Calu3 (cell line): ENCODE measurements at places on chromosomes 1 and 21. TPM values are rescaled to one million over a fixed set of nuclear protein-coding genes. Genes with fewer than 3 reads are reported as not detected.

LAMB3 gene
- total RNA-seq: 331 and 333 TPM in 2 replicates

GRCh38 chr1:234961456-234962339, 166.9 kb downstream of the TOMM20 start:
- DNase-seq: no peak

GRCh38 chr1:50542362-50542761, 119.1 kb upstream of the DMRTA2 start:
- DNase-seq: no peak

- DNase-seq: no peak
Observed at GRCh38 chr21:15128267-15128666, 63.5 kb upstream of the NRIP1 start.

- no peak for DNase-seq
Observed at GRCh38 chr1:182145441-182145840, 83.9 kb upstream of the ZNF648 start.

DNA sequence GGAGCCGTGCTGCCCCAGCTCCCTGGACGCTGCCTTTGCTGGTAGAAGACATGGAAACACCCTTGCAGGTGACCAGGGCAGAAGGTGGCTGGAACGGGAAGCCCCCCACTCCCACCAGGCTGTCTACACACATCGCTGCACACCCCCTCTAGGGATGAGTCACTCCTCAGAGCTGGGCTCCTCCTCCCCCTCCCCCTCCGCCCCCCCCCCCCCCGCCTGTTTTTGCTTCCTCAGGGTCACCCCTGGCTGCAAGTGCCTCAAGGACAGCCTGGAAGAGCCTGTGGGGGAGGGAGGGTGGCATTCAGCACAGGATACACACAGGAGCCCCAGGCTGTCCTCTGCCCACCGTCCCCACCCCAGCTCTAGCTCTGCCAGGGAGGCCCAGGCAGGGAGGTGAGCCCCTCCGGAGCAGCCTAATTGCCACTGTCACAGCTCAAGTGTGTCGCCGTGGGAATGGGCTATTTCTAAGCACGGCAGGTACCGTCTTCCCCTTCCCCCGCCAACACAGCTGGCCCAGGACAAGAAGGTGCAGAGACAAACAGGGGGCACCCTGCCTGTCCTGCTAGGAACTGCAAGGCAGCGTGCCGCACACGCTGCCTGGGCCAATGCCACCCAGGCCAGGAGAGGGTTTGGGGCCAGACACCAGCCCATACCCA, 2.5 kb downstream of the FNDC10 start:
- DNase-seq: peak; percentile 24

DNA sequence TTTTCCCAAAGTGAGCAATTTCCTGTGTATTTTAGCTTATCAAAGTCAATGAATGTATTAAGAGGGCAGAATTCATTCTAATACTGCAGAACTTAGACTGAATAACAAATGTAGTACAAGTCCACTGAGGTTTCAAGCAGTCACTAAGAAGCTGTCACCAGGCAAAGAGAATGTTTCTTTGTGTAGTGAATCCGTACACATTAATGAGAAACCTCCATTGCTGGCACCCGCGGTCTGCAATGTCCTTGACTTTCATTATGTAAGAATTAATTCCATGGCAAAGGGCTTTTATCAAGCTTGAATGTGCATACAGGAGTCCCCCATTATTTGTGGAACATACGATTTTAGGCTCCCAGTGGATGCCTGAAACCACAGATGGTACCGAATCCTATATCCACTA, 719.5 kb upstream of the TMPRSS15 start:
- no peak for DNase-seq

DNA sequence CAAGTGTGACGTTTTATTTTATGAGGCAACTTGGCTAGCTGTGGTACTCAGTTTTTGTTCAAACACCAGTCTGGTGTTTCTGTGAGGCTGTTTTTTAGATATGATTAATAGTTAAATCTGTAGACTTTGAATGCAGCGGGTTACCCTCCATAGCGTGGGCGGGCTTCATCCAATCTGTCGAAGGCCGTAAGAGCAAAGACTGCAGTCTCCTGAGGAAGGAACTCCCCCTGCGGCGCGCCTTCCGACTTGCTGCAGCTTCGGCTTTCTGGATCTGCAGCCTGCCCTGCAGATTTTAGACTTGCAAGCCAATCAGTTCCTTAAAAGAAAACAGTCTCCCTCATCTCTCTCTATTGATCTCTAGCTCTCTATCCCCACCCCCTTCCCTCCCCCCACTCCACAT, 4.2 kb upstream of the ZNF496 start:
- DNase-seq: no peak
